ENCODE measurements at places on chromosomes 6 and 20.

- no peak for DNase-seq
These were observed 35.1 kb upstream of the HS3ST5 start for GRCh38 chr6:114377881-114378280.

DNA sequence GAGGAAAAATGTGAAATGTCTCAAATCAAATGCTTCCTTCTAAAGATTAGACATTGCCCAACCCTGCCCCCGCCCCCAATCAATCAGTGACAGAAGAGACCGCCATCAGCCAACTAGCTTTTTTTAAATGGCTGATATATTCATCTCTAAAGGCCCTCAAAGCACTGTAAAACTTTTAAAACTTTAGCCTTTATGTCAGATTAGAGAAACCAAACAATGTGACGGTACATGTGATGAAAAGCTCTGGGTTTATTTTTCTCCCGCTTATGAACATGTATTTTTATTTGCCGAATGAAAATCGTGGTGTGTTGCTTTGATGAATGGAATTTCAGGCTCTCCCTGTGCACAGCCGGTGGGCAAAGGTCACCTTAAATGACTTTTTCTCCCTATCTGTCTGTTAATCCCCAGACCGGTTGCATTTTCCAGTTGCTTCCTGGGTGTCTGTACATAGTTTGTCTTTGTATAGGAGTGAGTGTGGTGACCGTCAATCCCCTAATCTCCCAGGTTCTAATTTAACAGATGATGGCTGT is 38.5 kb downstream of the TBC1D7 start:
- no peak for DNase-seq

- no peak for DNase-seq
These were observed 4.9 kb downstream of the TRAF3IP2 start for GRCh38 chr6:111600588-111601445.

DNA sequence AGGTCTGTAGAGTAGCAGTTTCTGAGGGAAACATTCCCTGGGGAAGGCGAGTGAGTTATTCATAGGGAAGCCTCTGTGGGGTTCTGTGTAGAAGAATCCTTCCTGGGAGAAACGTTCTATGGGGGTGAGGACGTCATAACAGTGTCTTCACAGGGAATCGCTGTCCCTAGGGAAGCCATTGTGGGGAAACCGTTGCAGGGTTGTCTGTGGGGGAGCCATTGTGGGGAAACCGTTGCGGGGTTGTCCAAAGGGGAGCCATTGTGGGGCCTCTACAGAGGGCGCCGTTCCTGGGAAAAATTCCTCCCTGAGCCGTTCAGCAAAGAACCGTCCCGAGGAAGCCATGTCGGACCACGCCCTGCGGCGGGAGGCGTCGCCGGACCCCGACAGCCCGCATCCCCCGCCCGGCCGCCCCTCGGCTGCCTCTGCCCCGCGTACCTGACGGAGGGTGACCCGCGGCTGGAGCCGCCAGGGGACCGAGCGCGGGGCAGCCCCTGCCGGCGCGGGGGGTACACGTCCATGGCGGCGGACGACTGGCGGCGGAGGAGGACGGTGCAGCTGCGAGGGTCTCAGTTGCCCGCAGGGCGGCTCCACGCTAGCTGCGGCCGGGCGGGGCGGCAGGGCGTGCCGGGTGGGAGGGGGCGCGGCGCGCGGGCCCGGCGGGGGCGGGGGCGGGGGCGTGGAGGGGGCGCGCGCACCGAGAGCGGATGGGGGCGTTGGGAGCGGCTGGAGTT is at the start of gene DNAAF9:
Gene DNAAF9, minus strand, starts transcription at position 630 of the 731 bp plus-strand sequence. Its CDS starts 112 bp downstream, at position 518.
- no peak for DNase-seq

- DNase-seq = no peak
These were observed 841.4 kb upstream of the MAP3K7 start for GRCh38 chr6:91428296-91428695.

- no peak for DNase-seq
These were observed 24.9 kb upstream of the MAP3K7 start for GRCh38 chr6:90611543-90612312.

DNA sequence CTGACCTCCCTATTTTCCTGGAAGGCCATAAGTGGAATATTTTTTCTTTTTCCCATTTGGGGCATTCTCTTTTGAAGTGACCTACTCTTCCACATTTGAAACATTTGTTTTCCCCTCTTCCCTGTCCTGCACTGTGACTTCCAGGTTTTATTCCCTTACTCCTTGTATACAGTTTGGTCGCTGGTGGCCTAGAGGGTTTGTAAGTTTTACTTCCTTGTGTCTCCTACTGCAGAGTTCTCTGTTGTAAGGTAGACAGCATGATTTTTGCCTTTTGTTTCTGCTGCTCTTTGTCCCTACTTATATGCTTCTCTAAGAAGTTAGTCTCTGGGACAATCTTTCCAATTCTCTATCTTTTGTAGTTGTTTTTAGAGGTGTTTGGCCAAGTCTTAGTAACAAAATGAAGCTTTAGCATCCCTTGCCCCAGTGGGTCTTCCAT is 7.4 kb upstream of the ZNFX1 start:
- no peak for DNase-seq

GRCh38 chr6:158026054-158026900 is 44.6 kb downstream of the SYNJ2 start:
- DNase-seq = peak; percentile 47

DNA sequence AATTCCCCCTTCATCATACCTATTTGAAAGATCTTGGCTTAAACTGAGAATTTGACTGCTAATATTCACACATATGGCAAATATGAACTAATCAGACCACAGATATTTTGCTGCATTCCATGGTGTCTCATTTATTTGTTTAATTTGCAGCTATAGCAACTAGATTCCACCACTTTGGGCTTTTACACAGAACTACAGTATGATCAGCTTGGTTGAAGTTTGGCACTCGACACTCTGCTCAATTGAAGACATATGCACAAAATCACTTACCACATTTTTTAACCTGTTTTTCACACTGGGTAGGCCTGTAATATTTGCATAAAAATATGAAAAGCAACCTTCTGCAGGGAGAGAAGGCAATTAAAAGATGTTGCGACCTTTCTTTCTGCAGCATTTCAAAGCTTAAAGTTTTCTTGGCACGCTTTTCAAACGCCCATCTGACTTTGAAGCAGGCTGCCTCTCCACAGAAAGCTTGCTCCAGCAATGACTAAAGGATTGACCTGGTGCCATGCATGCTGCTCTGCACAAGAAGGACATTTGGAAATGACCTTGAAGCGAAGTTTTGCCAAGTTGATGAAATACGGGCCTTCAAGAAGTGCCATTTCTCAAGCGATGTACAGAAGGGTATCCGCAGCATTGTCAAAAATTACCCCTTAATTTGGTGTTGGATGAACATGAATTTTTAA is 126.7 kb downstream of the AIG1 start:
- DNase-seq = no peak

Measured in NCI-H2081 treated with DMSO at 0.1 percent for 48 hours (cell line).